ENCODE measurements at places on chromosomes 2 and 18.
A peak's percentile ranks its signal among the peaks of the same experiment; 100 is the strongest.

GRCh38 chr2:196980001-196980400, 53.5 kb upstream of the PGAP1 start:
- DNase-seq = no peak

- peak; percentile 49 for DNase-seq
Measured at GRCh38 chr2:218229239-218229638, 12.2 kb downstream of the ARPC2 start.

DNA sequence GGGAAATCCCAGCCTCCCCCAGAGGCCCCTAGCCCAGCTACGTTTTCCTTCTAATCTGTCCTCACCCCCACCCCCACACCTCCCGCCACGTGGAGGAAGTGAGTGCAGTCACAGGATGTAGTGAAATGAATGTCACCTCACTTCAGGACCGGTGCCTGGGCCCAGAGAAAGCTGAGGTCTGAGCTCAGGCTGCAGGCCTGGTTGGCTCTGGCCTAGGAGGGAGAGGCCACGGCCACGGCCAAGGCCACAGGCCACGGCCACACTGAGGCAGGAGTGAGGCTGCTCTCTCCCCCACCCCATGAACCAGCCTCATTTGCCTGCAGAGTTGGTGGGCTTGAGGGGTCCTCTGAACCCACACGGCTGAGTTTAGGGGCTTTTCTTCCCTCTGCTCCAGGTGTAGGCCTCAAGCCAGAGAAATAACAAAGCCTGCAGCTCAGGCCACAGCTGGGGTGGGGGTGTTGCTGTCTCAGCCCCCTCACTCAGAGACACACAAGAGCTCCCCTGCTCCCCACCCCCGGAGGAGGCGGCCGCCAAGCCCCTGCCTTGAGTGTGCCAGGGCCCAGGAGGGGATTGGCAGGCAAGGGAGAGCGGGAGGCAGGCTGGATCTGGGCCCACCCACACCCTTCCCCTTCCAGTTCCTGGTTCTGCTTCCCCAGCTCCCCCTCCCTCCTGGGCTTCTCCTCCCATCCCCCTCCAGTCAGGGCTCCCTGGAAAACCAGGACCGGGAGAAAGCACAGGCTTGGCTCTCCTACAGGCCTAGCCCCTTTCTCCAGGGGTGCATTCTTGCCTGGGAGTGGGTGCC, 27.0 kb downstream of the DNMT3A start:
- DNase-seq = peak; percentile 57

DNA sequence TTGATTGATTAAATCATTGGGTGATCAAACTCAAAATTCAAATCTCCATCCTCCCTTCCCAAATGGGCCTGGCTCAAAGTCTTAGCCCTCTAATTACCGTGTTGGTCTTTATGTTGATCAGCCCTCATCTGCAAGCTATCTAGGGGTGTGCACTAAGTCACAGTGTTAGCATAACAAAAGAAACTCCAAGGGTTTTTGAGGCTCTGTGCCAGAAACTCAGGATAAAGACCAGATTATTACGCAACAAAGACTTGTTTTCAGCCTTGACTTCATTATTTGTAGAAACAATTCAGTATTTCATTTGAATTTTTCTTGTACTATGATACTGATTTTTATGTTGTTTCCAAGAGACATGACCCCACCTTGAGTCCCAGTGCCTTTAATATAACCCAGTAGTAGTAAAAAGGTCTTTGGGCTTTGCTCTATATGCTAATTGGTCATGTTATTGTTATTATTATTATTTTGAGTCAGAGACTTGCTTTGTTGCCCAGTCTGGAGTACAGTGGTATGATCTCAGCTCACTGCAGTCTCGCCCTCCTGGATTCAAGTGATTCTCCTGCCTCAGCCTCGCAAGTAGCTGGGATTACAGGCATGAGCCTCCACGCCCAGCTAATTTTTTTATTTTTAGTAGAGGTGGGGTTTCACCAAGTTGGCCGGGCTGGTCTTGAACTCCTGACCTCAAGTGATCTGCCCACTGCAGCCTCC, 13.9 kb downstream of the PSMD14 start:
- DNase-seq = no peak

GRCh38 chr2:231361701-231362554, 33.6 kb upstream of the B3GNT7 start:
- peak; percentile 37 for DNase-seq

DNA sequence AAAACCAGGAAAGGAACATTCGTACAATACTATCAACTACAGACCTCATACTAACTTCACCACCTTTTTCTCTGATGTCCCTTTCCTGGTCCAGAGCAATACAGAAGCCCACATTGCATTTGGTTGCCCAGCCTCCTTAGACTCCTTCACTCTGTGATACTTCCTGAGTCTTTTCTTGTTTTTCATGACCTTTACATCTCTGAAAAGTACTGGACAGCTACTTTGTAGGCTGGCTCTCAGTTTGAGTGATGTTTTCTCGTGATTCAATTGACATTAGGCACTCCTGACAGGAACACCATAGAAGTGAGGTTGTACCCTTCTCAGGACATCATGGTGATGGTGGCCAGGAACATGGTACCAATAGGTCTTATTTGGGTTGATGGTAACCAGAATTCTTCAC, 185.9 kb upstream of the SLC39A10 start:
- no peak for DNase-seq

GRCh38 chr2:74821177-74822126, 12.5 kb upstream of the HK2 start:
- DNase-seq = no peak

- DNase-seq = no peak
Measured at GRCh38 chr2:46313063-46313462, 15.9 kb downstream of the EPAS1 start.

GRCh38 chr18:25181993-25182392, 170.0 kb downstream of the ZNF521 start:
- no peak for DNase-seq

GRCh38 chr2:218086478-218086877, 17.4 kb downstream of the RUFY4 start:
- DNase-seq = no peak

DNA sequence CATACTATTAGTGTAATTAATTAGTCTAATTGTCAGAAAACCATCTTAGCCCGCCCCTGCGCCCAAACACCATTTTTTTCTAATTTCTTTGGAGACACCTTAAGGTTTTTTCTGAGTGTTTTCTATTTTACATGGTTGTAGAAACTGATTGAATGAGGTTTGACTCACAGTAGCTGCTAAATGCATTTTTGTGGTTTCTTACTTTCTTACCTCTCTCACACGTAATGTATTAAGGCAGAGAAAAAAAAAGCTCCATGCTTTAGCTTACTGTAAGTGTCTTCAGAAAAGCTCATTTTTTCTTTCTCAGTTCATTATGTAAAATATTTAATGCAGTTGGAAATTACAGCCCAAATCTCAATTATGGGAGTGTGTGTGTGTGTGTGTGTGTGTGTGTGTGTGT, 548.5 kb upstream of the LRRTM4 start:
- no peak for DNase-seq

- DNase-seq = no peak
Measured at GRCh38 chr2:238100049-238100820, at the start of gene ESPNL. ESPNL (plus strand) TSS chr2:238100340; CDS start chr2:238100420, 80 bp downstream.

DNA sequence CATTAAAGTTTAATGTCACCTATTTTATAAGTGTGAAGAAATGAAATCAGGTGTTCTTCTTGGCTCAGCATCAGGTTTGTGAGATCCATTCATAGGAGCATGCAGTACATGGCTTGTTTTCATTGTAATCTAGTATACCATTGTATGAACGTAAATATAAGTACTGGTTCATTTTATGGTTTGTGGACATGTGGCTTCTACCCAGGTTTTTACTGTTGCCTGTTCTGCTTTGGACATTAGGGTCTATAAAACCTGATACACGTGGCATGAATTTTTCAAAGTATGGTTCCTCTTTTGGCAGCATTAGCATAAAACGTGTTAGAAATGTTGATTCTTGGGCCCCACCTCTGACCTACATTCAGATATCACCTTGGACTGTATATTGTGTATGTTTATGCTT, 175.5 kb downstream of the PRPF40A start:
- no peak for DNase-seq

All from CD4-positive, alpha-beta T cell treated with Interleukin-15 for 1 hour (primary cell).